CD8-positive, alpha-beta memory T cell (primary cell): ENCODE measurements at places on chromosomes 11 and 22.

DNA sequence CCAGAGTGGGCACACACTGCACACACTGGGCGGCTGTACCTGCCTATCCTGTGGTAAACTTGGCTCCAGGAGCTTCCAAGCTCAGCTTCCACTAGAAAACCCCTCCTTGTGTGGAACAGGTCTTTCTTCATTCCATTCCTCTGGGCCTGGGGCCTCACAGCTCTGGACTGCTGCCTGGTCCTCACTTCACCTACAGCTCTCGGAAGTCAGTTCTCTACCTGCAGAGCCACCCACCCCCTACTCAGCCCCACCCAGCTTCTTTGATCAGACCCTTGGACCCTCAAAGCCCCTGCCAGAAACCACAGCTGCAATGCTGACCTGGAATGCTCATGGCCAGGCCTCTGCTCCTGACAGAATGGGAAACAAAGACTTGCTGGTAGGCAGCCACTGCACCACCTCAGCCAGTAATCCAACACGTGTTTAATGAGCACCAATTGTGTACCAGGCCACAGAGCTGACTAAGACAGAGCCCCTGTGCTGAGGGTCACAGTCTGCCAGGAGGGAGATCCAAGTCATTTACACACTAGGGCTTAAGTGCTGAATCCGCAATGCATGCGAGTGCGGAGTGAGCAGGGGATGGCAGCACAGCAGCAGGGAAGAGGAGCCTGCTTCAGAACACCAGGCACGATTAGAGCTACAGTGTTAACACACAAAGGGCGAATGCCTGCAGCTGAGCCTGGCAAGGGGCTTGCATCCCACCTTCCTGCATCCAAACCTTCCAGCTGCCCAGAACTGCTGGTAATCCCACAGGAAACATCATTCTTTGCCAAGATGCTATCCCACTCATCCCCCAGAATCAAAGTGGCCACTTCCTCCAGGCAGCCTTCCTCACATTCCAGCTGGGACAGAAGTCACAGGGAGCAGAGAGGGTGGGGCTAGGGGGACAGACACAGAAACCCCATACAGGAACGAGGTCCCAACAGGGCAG is 4.6 kb downstream of the GNB1L start:
- DNase-seq, result no peak

DNA sequence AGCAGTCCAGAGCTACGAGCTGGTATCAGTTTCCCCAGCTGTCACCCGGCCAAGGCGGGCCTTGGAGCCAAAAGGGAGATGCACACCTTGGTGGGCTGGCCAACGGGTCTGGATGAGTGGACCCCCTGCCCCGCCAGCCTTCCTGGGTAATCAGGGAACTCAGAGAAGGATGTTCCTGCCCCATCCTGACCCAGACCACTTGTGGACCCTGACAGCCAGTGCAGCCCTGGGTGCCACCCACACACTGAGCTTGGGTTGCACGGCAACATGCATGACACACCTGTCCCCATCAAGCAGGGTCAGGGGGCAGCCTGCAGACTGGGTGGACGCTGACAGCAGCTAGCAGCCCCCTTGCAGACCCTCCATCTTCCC is 8.6 kb downstream of the SLC25A1 start:
- no peak for DNase-seq

DNA sequence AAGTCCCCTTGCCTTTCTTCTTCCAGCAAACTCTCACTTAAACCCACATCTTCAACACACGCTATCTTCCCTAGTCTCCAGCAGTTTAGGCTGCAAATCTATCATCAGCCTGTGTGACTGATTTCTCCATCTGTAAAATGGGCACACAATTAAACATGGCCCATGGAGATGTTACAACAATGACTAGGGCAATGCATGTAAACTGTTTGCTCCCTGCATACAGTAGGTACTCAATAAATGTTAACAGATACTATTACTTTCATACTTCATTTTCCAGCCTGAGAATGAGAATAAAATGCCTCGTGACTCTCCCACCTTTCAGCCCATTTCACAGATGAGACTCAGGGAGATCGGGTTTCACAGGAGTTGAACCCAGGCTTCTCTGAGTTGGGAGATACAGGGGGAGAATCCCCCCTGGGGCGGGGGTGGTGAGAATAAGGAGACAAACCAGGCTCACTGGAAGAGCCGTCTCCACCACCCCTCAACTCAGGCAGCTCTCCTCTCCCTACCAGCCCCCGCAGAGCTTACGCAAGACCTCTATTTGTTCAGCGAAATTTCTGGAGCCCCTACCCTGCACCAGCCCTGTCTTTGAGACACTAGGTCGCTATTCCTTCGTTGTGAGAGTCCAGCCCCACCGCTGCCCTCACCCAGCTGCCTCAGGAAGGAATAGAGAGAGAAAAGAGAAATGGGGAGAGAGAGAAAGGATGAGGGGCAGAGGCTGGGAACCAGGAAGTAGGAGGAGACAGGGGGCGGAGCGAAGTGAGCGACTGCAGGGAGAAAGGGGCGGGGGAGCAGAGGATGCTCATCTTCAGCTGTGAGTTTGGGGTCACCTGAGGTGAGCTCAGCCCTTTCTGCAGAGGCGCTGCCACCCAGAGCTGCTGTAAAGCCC is 42.1 kb upstream of the KLHL35 start:
- peak; percentile 47 for DNase-seq

GRCh38 chr22:22449819-22450218 is 58.7 kb downstream of the ZNF280B start:
- no peak for DNase-seq

DNA sequence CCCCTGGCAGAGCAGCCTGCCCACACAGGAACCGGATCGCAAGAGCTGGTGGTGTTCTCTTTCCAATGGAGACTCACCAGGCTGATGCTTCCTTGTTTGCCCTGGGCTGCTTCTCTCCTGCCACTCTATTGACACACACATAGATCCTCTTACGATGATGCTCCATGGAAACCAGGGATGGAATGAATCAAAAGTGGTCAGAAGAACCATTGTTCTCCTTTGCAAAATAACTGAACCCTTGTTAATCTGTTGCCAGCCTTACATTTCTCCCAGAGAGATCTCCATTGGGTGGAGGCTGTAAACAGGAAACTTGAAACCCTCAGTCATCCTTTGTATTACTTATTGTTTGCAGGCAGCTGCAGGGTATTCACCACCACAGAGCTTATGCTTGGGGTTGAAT is 24.6 kb upstream of the LDLRAD3 start:
- DNase-seq, result no peak

- no peak for DNase-seq
Observed at GRCh38 chr11:58639669-58640068, 17.2 kb downstream of the CNTF start.

GRCh38 chr11:111124724-111125123 is 120.8 kb upstream of the POU2AF2 start:
- DNase-seq, result no peak

DNA sequence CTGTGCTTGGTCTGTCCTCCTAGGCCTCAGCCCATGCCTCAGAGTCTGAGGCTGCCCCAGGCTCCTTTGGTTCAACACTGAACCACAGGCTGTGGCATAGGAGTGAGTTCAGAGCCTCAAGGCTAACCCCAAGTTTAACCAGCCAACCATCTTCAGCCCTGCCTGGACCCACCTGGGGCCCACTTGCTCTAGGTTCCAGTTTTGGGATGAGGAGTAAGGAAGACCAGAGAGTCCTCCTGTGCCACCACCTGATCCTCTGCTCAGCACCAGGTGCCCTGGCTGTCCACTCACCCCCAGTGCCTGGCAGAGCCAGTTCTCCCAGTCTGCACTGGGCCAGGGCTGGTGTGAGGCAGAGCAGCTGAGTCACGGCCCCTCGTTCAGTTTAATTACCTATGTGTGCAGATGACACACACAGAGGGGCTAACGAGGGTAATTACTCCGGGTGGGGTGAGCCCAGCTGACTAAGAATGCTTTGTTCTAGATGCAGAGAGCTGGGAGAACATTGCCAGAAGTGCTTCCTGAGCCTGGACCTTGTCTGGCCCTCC is 12.0 kb upstream of the TMPRSS13 start:
- DNase-seq, result no peak

DNA sequence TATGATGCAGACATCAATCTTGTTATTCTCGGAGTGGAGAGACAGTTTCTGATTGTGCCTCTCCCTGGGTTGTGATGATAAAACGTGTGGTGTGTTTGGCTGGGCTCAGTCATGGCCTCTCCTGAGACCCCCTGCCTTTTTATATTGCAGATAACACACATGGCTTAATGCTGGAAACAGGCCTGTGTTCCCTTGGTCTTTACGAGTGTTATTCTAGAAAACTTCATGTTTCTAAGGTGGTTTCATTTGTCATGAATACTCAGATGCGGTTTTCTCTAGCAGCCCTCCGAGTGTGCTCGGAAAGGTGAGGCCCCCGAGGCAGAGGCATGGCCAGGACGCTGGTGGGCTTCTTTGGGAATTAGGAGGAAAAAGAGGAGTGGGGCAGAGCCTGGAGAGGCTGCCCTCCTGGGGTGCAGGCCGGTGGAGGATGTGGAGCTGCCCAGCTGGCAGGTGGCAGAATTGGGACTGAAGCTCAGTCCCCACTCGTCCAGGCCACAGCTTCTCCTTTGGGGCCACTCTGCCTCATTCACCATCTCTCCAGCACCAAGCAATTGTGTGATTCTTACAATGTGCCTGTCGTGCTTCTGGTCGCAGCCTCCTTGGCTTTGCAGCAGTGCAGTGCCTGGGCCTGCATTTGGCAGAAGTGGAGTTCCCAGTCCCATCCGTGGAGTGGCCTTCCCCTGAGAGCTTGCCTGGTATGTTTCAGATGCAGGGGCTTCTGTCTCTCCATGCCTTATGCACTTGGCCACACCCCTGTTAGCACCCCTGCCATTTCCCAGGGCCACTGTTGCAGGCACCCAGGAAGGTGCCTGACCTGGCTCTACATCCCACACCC is 309.6 kb downstream of the TBC1D22A start:
- no peak for DNase-seq

DNA sequence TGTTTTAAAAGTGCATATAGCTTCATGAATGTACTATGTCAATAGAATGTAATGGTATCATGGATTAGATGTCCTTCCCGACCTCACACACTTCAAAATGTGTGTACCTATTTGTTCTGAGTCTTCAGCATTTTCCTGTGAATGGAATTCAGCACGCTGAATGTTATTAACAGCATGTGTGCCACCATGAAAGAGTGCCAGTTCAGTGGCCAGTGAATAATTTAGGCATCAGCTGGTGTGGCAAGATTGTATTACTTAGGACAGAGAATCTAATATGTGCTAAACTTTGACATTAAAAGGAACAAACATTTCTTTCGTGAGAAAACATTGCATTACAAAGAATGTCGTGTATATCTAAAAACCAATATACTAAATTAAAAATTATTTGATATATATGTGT is 46.4 kb downstream of the HIPK3 start:
- no peak for DNase-seq

DNA sequence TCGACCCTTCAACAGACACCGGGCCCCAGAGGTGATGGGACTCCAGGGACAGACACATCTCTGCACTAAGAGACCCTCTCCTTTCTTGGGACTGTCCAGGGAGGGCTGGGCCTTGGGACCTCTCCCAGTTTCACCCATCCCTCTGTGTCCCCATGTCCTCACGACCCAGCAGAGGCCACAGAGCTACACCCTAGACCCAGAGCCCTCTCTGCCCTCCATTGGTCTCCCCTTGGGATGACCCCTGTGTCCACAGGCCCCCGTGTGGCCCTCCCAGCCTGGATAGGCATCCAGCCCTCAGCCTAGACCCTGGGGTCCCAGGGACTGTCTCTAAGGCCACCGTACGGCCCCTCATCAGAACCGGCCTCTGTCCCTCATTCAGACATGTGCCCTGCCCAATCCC is 7.5 kb upstream of the DRICH1 start:
- DNase-seq, result no peak

- DNase-seq, result no peak
Observed at GRCh38 chr11:117706322-117706814, 90.6 kb downstream of the DSCAML1 start.

DNA sequence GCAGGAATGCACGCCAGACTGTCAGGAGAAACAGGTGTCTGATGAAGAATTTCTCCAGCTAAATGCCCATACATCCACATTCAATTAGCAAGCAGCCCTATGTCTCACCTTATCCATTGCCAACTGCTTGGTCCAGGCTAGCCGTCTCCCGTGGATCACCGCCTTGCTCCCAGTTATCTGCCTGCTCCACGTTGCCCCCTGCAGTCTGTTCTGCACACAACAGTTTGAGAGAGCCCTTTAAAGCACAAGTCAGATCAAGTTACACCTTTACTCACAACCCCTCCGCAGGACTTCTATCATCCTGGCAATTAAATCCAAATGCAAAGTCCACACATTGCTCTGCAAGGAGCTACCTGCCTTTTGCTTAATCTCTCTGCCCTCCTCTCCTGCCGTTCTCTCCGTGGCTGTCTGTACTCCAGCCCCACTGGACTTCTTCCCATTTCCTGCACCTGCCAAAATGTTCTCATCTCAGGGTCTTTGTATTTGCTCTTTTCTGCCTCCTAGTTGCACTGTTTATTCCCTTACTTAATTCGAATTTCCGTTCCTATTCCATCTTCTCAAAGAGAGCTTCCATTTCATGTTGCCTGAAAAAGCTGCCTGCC is 185.3 kb upstream of the LARGE1 start:
- DNase-seq, result no peak

DNA sequence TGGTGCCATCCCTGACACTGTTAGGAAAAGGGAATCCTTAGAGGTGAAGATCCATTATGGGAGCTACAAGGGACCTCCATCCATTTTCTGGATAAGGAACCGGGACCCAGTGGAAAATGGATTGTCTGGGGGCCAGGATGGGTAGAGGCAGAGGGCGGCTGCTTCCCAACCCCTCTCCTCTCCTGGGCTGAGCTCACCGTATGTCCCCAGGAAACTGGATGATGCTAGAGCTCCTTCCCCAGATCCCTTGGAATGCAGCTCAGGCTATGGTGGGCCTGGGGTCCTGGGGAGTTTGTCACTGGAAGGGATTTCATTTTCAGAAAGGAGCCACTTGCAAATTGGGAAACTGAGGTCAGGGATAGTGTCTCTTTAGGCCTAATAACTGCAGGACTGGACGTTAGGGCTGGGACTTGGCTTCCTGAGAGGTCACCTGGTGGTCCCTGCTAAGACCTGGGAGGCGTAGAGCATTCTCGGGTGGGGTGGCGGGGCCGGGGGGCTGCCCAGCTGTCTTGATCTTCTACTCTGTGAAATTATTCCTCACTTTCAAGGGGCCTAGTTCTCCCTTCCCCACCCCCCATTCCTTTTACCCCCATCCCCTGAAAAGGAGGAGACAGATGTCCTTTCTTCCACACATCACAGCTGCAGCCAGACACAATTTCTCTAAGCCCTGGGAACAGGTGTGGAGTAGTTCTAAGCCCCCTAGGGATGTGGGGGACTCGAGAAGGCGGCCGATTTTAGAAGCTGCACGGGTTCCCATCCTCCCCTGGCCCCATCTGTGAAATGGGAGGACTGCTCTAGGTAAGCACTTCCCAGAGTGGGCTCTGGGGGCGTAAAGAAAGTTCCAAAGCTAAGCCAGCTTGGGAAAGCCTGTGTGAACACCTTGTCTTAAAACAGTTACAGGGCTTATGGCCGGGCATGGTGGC is 99.8 kb downstream of the PKNOX2 start:
- DNase-seq, result no peak

- DNase-seq, result no peak
Observed at GRCh38 chr11:19394525-19395016, 153.8 kb upstream of the E2F8 start.

GRCh38 chr11:127044535-127044934 is 44.0 kb upstream of the KIRREL3 start:
- DNase-seq, result no peak
